ENCODE measurements at places on chromosomes 3 and 15.

- DNase-seq = no peak
Observed at GRCh38 chr3:94716326-94717018, 653.6 kb downstream of the NSUN3 start.

DNA sequence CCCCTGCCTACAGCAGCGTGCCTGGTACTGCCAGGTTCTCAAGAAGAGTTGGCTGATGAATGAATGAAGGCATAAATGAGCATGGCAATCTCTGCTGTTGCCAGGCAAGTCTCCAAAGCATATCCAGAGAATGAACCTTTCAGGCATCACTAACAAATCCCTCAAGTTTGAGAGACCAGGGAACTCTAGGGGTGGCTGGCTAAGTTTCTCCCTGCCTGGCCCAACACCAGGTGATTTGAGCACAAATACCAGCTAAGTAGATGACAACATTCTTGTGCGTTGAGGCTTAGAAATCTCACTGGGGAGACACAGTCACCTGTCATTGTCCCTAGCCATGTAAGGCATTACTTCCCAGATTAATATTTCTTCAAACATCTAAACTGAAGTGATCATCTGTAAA lies 81.4 kb upstream of the PTX3 start:
- no peak for DNase-seq

GRCh38 chr3:150081084-150081483 lies 110.4 kb upstream of the PFN2 start:
- DNase-seq = no peak

GRCh38 chr3:137110392-137110996 lies 152.7 kb downstream of the IL20RB start:
- DNase-seq = no peak

DNA sequence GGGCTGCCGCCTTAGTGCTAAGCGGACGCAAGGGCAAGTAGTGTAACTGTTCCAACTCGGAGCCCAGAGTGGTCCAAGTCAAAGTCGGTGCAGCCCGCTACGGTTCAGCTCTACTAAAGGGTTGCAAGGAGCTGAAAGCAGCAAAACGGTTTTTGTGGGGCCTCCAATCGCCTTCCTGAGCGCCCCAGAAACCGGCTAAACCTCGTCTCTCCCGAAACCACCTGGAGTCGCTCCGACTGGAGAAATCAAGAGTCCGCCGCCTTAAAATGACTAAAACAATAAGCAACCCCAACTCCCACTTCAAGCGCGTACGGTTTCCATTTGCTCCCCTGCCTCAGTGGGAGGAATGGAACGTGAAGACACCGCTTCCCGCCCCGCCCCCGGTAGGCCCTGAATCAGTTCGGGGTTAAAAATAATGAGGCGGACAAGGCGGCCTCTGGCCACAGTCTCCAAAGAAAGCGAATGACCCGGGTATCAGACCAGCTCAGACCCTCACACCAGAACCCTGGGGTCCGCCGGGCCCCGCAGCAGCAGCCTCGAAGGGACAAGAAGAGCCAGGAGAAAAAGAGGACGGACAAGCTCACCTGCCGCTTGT lies 401 bp downstream of the SEC11A start:
- DNase-seq = no peak

- no peak for DNase-seq
Observed at GRCh38 chr15:29312387-29312786, 42.8 kb upstream of the NSMCE3 start.

GRCh38 chr3:5071061-5071460 lies 51.0 kb upstream of the ARL8B start:
- DNase-seq = no peak

DNA sequence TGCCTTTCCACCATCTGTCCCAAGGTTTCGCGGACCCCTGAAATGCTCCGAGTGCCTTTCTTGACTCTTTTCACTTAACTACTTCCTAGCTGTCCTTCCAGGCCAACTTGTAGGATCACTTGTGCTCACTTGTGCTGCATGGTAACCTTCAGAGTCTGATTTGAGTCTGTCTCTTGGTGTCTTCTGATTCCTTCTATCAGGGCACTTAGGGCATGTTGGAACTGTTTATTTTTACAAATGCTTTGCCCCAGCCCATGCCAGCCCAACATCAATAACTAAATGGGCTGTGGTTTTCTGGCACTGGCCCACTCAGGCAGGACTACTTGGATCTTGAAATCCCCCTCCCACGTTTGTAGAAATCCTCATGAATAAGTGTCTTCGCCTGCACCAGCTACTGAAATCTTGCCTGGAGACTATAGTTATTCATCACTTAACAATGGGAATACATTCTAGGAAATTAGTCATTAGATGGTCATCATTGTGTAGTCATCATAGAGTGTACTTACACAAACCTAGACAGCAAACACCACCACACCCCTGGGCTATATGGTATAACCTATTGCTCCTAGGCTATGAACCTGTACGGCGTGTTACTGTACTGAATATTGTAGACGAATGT lies 123.1 kb upstream of the STRIT1 start:
- no peak for DNase-seq

- DNase-seq = no peak
Observed at GRCh38 chr15:67506775-67507747, 13.9 kb upstream of the C15orf61 start.

DNA sequence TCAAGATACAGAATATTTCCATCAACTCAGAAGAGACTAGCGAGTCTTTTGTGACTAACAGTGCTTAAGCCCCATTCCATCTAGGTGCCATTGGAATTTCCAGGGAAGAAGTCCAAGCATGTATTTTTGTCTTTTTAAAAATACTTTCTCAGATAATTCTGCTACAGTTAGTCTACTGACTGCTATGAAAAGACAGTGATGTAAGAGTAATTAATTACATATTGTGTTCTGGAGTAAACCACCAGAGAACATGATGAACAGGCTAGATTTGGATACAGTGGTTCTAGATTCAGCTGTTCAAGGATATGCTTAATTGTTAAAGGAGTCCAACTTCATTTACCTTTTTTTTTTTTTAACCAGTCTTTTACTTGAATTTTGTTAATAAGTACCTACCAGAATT lies 34.8 kb upstream of the PAK6 start:
- no peak for DNase-seq
